ENCODE measurements at places on chromosomes 5 and 9.

GRCh38 chr5:54388811-54389210 is 66.7 kb upstream of the HSPB3 start:
- DNase-seq = no peak

DNA sequence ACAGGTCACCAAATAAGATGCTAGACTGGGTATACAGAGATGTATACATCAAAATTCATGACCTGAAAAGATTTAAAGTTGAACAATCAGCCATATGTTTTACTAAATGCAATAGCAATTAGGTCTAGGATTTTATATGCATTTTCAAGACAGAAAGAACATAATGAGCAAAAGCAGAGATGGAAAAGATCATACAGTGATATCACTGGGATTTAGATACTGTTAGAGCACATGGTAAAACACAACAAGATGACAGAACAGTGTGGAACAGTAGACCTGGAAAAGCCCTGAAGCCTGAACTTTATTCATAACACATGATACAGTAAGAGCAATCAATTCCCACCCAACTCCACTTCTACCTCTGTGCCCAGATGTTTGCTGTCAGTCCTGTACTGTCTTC is 585.9 kb downstream of the PRR16 start:
- DNase-seq = no peak

DNA sequence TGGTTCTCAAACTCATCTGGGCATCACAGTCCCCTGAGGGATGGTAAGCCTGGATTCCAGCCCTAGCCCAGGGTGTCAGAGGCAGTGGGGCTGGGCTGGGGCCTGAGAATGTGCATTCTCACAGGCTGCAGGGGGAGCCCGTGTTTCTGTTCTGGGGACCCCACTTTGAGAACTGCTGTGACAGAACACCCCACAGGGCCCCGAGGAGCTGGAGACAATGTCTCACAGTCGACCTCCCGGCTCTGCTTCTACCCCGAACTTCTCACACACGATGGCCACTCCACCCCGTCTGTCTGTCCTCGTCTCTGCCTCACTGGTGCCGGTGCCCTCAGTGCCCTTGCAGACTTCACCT is 130.0 kb downstream of the CACNA1B start:
- DNase-seq = no peak

GRCh38 chr9:116101516-116101915 is 52.1 kb upstream of the PAPPA start:
- no peak for DNase-seq

- DNase-seq = no peak
These were observed 3.5 kb downstream of the TMEM38B start for GRCh38 chr9:105697871-105698270.

DNA sequence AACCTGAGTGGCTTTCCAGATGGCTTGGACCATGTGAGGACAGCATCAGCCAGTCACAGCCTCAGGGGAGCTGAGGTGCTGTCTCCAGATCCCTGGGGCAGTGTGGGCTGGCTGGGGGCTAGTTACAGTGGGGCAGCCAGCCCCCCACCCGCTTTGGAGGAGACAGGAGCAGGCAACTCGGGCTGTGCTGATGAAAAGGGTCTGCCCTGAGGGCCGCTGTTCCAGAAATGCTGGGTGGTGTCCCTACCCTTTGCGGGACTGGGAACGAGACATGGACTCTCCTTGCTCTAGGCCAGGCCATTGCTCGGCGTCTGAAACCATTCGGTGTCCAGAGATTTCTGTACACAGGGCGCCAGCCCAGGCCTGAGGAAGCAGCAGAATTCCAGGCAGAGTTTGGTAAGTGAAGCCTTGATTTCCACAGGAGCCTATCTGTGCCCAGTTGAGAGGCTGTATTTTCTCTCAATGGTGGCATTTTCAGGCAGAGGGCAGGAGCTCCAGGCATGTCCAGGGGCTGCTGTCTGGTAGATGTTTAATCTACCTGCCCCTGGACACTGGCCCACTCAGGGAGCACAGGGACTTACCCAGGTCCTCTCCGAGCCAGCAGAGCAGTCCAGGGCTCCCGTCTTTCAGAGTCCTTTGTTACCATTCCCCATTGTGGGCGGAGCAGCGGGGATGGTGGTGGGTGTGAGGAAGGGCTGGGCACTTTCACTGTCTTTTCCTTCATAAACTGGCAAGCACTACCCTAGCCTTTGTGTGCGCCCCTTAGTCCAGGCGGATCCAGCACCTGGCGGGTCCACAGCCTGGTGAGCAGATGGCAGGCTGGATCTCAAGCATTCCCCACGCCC is 7.2 kb downstream of the GRHPR start:
- DNase-seq = no peak

DNA sequence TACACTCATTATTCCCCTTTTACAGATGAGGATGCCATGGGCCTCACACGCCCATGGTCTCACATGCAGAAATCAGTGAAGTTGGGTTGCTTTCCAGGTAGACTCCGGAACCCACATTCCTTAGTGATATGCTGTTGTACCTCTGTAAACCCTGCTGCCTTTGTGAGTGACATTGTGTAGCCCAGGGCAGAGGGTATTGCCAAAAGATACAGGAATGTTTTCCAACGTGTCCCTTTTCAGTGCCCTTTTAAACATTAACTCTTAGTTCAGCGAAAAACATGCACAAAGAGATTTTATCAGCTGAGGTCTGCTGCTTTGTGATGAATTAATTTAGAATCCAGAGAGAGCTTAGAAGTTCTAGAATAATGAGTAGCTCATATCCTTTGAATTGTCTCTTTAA is 38.3 kb upstream of the TRMT10B start:
- DNase-seq = no peak

DNA sequence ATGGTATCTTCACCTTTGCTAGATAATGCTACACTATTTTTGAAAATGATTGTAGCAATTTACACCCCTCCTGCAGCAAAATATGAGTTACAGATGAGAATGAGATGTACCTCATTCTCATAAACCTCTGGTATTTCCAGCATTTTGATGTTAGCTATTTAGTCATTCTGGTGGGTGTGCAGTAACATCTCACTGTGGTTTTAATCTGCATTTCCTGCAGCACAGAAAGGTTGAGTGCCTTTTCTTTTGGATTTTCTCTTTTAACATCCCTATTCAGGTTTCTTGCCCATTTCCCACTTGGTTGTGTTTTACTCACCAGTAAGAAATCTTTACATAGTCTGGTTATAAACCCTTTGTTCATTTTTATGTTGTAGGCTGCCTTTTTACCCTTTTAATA is 206.2 kb downstream of the NR3C1 start:
- no peak for DNase-seq

GRCh38 chr5:69528035-69528434 is 32.0 kb upstream of the GTF2H2C start:
- DNase-seq = no peak

- DNase-seq = no peak
These were observed 29.2 kb downstream of the RFK start for GRCh38 chr9:76365028-76365427.

DNA sequence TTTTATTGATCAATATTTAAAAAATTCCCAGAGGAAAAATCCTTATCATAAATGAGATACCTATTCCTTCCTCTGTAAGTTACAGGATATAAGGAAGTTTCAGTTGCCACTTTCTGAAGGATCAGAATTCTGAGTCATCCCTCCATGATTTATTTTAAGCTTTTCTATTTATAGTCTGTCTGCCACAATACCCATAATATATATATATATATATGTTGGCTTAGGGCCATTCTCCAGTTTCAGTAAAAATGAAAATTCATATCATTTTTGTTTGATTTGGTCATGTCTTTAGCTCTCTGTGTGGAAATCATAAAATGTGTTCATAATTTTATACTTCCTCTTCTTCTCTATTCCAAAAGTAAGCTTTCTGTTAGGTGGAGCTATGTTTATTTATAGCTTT is 215.8 kb upstream of the CYLC2 start:
- DNase-seq = no peak

DNA sequence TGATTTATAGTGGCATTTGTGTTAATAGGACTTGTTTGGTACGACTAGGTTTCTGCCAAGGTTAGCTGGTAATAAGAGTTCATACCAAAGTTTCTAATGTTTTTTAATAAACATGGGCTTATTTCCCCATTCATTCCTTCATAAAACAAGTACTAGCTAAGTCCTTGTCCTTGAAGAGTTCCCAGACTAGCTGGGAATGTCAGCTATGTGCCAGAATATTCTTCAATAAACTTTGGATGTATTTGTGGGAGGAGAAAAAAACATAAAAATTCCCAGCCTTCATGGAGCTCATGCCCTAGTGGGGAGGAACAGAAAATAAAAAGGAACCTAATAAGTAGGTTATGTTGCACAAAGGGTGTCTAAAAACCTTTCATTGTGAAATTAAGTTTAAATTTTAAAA is 176.9 kb downstream of the DENND1A start:
- DNase-seq = no peak

DNA sequence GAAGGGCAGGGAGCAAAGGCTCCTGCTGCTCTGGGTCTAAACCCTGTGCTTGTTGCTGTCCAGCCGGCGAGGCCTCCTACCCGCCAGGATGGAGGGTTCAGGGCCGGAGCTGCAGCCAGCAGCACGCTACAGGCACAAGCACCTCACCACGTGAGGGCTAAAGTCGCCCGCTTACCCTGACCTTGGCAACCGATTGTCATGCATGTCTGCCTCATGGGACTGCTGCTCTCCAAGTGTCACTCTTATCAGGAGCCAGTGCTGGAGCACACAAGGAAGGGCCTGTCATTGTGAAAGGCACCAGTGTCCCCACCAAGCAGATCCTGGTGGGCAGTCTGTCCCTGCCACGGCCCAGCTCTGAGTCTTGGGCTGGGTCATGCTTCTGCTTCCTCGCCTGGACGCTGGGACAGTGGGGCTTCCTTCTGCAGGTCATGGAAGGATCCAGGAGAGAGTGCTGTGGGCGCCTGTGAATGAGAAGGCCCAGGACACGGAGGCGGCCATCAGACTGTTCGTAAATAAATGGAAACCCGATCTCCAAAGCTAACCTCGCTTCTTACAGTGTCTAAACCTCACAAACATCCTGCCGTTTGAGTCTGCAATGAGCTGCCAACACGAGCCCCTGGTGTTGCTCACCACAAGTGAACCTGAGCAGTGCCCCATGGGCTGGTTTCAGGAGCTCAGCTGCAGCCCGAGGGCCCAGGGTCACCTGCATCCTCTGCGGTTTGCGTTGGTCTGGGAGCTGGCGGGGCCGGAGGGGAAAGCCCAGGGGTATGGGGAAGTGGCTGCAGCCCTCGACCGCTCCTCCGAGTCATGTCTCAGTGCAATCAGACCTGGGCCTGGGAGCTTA is 58.2 kb upstream of the RXRA start:
- DNase-seq = no peak

DNA sequence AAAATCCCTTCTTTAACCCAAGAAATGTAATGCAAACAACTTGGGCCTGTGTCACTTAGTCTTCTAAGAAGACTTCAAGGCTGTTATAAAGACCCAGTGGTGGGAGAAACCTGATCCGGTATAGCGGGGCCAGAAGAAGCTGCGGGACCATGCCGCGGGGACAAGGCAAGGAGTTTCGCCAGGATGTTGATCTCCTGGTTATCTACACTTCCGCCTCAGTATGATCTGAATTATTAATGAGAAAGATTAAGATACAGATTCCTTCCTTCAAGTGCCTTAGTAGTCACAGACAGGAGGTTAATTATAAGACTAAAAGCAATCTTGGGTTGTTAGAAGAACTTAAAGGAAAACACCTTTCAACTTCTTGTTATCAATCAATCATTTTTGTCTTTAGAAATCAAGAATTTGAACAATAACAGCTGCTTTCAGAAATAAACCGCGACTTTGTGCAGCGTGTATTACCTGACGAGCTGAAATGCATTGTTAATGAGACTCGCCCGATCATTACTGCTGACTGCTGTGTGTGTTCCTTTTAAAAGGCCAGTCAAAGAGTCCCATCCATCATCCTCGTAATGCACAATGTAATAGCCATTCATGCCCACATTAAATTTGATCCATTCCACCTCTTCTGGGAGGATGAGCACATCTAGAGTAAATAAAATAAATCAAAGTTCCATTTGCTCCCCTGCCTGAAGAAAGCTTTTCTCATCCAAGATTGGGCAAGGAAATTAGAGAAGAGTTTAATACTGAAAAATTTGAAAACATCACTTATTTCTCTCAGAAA is 22.2 kb downstream of the ERAP1 start:
- DNase-seq = no peak
